CD4-positive, alpha-beta T cell treated with Interleukin-10 for 1 hour (primary cell): ENCODE measurements at places on chromosomes 7 and 10.

DNA sequence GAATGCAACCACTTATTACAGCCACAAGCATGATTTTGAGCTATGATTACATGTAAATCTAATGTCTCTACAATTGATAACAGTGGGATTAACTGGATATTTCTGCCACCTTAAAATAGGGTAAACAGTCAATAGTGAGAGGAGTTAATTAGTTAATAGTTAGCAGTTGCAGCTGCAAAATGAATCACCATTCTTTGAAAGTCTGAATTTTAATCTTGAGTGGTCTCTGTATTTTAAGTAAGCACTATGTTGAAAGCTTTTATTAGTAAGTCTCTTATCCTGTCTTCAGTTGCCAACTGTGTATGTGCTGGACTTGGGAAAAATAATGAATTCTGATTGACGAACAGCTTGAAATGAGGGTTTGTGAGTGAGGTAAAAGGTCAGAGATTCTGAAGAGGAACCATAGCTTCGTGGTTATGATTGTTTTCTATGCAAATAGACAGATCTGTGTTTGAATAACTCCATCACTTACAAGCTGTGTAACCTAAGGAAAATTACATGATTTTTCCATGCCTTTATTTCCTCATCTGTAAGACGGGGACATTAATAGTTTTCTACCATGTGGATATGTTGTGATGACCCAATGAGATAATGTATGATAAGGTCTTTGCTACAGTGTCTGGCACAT is 75.2 kb downstream of the RNLS start:
- DNase-seq, result no peak

DNA sequence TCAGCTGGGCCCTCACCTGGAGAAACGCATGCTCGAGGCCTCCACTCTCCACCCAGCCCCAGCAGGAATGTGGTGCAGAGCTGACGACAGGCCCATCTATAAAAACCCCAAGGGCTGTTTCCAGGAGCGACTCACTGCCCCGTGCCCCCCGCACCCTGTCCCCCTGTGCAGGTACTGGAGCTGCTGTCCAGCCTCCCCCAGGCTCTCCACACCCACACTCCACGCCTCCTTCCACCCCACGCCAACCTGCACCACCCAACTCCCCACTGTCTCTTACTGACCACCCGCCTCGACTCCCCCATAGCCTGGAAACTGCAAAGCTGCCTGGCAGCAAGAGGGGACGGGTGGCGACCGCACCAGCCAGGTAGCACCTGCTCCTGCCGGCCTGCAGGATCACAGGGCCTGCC is 43.3 kb downstream of the DIP2C start:
- no peak for DNase-seq

GRCh38 chr10:100535338-100535714 is 417 bp upstream of the HIF1AN start:
- no peak for DNase-seq

DNA sequence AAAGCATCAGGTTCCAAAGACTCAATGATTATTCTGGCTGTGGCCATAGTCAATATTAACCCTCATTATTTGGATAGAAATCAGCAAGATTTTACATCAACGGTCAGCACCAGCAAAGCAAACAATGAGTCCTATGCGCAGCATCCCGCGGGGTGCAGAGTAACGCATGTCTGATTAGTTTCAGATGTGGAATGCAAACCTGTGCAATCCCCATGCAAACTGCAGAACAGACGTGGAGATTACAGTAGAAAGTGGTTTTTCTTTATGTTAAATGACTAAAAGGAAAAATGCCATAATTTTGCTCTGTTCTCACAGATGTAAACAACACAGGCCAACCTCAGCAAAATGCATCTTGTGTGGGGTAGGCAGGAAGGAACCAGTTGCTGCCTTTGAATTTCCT is 258.1 kb upstream of the GRB10 start:
- no peak for DNase-seq

DNA sequence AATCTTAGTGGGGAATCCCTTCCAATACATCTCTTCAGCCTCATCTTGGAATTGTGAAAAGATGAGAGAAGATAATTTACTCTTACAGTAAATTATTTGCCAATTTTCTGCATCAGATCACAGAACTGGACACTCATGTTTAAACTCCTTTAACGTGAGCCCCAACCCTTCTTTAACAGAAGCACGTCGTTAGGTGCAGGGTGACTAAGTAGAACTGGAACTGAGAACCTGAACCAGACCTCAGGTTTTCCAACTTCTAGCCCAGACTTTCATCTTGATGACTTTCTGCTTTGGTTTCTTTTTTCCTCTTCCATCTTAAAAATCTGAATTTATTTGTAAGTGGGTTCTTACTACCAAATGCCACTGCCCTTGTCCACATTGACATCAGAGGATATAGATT is 57.2 kb upstream of the LYZL2 start:
- DNase-seq, result no peak
